Progenitor cell of endocrine pancreas (in vitro differentiated cells): ENCODE measurements at places on chromosomes 11 and 22.
A peak's percentile ranks its signal among the peaks of the same experiment; 100 is the strongest.

DNA sequence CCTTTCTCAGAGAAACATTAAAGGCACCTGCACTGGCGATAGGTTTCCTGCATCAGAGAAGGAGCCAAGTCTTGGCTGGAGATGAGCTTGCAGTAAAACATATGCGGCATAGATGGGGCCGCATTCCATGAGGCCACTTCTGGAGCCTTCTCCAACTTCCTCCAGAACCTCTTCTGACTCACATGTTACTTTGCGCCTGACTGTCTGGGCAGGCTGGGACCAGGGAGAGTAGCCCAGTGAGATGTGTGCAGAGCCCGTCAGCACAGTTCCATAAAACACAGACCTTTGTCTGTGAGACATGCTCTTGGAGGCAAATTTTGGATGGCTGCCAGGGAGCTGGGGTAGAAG, 55.4 kb upstream of the BID start:
- no peak for DNase-seq

DNA sequence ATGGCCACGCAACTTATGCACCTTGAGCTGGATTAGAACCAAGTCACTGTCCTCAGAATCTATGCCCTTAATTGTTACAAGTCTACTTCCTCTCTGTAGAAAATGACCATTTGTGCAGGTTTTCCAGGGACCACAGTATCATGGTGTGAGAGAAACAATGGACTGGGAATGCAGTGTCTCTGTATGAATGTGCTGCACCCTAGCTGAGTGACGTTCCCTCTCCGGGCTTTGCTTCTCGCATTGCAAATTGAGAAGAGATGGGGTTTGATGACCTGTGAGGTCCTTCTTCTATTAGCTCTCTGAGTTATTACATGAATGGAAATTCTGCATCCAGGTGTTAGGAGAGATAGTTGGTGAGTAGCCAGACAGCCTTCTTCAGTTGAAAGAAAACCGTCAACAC, 1052.3 kb downstream of the NTM start:
- no peak for DNase-seq

DNA sequence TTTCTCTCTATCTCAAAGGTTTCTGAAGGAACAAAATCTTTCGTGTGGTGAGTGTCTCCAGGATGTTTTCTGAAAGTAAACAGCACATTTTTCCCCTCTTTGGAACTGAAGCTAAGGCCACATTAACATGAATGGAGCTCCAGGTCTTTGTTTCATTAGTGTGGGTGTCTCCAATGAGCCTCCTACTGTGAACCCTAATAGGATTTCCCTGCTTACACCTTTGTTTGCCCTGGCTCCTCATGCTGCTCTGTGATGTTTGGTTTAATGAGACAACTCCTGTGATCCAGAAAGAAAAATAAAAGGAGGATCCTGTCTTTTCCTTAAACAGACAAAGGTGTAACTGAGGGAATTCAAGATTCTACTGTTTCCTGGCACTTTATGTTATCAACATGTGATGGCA, 76.9 kb upstream of the SLC6A5 start:
- DNase-seq: no peak

- no peak for DNase-seq
These were observed 94.9 kb downstream of the SCN3B start for GRCh38 chr11:123559523-123559955.

DNA sequence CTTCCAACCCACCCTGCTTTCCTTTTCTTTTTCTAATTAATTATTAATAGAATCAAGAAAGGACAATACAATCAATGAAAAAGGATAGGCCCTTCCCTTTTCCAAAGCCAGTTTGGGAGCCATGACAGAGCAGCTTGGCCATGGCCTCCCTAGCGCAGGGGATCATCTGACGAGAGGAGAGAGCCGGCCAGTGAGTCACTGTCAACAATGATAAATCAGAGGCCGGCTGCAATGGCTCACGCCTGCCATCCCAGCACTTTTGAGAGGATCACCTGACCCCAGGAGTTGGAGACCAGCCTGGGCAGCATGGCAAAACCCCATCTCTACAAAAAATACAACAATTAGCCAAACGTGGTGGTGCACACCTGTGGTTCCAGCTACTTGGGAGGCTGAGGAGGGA, 27.5 kb upstream of the KRTAP5-7 start:
- DNase-seq: peak; percentile 1

DNA sequence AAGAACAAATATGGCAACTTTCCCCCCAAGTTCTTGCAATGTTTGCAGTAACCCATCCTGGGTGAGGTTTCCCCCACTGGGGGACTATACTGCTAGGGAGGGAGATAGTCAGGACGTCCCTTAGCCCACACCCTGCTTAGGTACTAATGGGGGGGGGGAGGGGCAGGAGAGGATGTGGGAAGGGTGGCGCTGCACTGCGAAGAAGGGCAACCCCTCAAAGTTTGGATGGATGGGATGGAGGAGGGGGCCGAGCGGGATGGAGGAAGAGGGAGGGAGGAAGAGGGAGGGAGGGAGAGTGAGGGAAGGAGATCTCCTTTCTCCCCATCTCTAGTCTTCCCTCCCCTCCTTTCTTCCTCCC, 100.6 kb upstream of the HSD17B12 start:
- DNase-seq: no peak

DNA sequence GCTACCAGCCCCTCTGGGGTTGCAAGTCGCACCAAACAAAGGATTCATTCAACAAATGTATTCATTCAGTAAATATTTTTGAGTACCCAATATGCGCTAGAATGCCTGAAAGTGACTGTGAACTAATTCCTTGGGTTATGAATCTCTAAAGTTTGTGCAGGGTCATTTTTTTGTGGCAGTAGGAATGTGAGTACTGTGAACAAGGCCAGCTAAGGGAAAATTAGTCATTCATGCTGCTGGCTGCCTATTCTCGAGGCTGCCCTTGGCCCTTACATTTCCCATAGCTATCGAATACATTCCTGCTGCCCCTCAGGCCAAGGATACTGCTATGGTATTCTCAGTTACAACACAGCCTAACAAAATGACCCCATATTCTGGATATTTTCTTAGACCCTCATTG, 141.6 kb downstream of the TRPC6 start:
- no peak for DNase-seq

DNA sequence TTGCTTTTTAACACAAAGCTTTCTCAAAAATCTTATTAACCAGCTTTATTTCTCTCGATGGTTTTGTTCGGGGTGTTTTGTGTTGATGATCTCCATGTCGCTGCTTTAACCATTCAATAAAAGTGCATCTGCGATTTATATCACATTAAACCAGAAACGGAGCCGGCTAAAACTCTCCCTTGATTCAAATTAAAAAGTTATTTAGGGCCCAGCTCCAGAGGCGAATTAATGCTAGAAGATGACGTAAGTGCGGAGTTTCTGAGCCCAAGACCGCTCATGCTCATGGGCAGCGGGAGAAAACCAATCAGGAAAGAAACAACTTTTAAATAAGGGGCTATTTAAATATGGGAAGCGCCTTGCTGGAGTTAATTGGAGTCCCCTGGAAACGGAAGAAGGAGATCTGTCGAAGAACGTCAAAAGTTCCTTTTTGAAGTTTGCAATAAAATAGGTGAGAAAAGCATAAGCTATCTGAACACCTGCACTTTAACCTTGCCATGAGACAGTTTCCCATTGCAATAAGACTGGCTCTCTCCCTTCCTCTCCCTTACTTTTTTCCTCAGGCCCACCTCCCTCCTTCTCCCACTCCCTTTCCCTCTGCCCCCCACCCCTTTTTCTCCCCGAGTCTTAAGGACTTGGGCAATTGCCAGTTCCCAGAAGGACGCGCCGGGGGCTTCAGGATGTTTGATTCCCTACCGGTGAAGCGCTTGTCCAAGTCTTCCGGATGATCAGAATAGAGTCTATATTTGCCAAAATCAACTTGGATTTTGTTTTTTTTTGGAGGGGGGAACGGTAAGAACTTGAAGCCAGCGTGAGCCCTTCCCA, 1.9 kb upstream of the DBX1 start:
- DNase-seq: no peak

DNA sequence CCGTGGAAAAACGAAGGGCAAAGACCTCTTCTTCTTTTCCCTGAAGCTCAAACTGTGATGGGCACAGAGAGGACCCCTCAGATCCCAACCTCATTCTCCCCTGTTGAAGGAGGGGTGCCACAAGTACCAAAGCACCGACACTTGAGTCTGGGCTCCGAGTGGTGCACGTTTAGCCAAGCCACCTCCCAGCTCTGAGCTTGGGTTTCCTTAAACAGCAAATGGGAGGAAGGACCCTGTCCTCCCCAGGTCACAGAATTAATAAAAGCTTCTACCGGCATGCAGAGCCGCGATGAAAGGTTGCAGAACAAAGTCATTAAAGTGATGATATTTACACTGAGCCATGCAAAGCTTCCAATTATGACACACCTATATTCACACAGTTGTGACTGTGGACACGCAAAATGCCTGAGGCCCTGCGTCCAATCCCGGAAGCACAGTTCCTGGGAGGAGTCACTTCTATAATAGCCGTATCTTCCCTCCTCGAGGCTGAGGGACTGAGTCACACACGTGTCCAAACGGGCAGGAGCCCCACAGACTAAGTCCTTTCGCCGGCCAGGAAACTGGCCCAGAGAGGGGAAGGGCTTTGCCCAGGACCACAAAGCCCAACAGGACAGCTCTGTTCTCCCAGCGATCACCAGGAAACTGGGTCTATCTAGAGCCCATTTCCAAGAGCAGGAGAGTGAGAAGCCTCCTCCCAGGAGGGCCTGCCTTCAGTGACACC, 922 bp upstream of the CSNK1E start:
- DNase-seq: no peak

GRCh38 chr11:129320494-129320893, 55.2 kb upstream of the BARX2 start:
- DNase-seq: no peak

- no peak for DNase-seq
These were observed 86.8 kb upstream of the CRTAM start for GRCh38 chr11:122751292-122752070.

DNA sequence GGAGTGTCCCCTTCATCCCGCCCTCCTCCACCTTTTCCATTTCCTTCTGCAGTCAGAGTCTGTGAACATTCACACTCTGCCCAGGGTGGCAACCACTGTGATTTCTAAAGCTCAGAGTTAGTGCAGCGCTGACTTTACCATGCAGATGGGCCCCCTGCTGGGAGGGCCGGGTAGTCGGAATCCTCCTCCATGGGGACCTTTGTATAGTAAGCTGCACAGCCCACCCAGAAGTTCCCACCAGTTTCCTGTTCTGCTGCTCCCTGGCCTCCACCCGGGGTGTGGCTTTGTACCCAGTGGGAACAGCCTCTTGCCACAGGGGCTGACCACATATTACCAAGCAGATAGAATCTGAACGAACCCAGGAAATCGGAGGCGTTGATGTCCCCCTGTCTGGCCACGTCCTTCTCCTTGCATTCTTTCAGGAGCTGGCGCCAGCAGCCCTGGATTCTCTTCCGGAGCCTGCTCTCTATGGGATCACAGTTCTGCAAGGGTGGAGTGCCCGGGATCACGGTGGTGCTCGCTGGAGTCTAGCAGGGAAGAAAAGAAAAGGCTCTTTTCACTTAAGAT, 125.3 kb downstream of the MPPED1 start:
- DNase-seq: no peak

DNA sequence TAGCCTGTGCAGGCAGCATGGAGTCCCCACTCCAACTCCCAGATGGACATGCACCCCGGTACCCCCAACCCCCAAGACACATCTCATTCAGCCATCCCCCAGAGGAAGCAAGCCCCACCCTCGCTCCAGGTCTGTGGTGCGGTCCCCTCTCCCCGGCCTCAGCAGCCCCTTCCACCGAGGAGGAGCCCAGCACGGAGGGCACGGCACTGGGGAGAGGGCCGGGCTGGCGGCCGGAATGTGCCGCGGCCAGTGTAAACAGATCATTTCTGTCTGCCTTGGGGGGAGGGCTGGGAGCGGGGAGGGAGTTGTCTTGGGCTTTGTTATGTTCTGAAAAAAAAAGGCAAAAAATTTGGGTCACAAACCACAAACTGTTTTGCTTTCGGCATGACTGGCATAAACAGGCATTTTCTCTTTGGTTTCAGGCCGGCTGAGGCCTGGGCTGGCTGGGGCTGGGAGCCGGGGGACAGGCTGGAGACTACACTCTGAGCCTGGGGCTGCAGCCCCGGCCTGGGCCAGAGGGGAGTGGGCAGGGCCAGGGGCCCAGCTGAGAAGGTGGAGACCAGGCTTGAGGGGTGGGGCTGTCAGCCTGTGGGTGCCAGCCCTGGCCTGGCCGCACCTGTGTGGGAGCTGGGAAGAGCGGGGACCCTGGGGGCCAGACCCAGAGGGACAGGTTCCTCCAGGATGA, 16.8 kb downstream of the IGF2 start:
- DNase-seq: peak; percentile 18
